HFFc6 (cell line): ENCODE measurements at places on chromosomes 7 and 10. TPM values are rescaled to one million over a fixed set of nuclear protein-coding genes. Genes with fewer than 3 reads are reported as not detected.

The SLC39A12 gene
- not detected in 3 replicates for total RNA-seq

DNA sequence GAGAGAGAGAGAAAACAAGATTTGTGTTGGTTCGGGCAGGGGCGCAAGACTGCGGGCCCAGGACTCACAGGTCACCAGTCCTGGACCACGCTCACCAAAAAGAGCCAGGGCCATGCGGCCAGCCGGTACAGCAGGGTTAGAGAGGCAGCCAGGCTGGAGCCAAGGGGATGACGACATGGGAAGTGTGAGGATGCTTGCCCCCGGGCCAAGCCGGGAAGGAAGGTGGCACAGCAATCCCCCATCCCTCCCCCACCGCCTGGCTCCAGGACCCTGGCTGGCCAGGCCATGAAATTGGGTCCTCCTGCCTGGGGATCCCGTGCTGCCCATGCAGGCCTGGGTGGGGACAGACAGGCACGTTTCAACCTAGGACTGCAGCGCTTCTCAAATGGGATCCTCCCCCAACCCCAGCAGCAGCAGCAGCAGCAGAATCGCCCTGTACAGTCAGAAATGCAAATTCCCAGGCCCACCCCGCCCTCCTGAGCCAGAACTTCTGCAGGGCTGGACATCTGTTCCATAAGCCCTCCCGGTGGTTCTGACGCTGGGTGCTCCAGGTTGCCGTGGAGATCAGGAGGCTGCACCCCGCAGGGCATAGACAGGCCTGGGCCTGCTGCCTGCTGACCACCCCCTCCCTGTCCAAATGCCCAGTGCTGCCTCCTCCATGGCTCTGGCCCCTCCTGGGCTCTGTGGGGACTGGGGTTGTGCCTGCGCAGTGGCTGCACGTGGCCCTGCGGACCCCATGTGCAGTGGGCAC, 35.0 kb downstream of the YKT6 start:
- H3K36me3 ChIP-seq: no peaks in the 10 kb centered on the region
- peaks cover 24% of the 10 kb centered on the region for H3K27me3 ChIP-seq
- no peak overlapping the region for H3K27ac ChIP-seq
- H3K4me3 ChIP-seq: no peak overlapping the region
- no peaks in the 10 kb centered on the region for H3K4me1 ChIP-seq
- no peak for DNase-seq

GRCh38 chr7:28435732-28436378, 23.5 kb downstream of the CREB5 start:
- H3K27ac ChIP-seq: no peak overlapping the region
- no peak for DNase-seq
- peaks cover 8% of the 10 kb centered on the region; the same call in 1 of the 2 replicates for H3K27me3 ChIP-seq
- no peaks in the 10 kb centered on the region for H3K4me1 ChIP-seq

The THAP5 gene
- total RNA-seq: 21.6 to 23.1 TPM (median 23.0 TPM) in 3 replicates

DNA sequence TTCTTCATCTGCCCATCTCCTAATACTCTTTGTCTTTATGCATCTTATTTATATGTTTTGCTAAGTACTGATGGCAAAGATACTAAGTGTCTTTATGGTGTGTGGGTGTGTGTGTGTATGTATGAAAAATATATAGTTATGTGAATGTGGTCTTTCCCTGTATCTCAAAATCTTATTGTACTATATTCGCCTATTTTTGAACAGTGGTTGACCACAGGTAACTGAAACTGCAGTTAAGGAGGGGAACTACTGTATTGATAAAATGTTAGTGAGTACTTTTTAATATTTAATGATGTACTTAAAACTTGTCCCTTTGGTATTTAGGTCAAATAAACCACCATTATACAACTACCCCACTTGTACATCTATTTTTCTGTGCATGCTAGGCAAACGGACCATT, 85.9 kb downstream of the ADD3 start:
- H3K4me3 ChIP-seq: no peak overlapping the region
- H3K27me3 ChIP-seq: no peaks in the 10 kb centered on the region
- H3K36me3 ChIP-seq: 0 out of 2 replicates have a peak, but pooled peaks cover 7% of the 10 kb centered on the region
- no peak for DNase-seq
- H3K27ac ChIP-seq: no peak overlapping the region

GRCh38 chr7:28479507-28479947, 67.2 kb downstream of the CREB5 start:
- no peaks in the 10 kb centered on the region for H3K36me3 ChIP-seq
- peaks cover 8% of the 10 kb centered on the region; the same call in 1 of the 2 replicates for H3K27me3 ChIP-seq
- no peak for DNase-seq
- no peak overlapping the region for H3K27ac ChIP-seq

GRCh38 chr7:157488281-157488680, 151.5 kb downstream of the DNAJB6 start:
- no peak for DNase-seq
- peaks cover 7% of the 10 kb centered on the region for H3K27me3 ChIP-seq
- H3K4me1 ChIP-seq: peaks cover 8% of the 10 kb centered on the region; the same call in 1 of the 2 replicates
- H3K27ac ChIP-seq: no peak overlapping the region
- H3K4me3 ChIP-seq: no peak overlapping the region

The SPDYE18 gene
- not detected in 3 replicates for total RNA-seq

DNA sequence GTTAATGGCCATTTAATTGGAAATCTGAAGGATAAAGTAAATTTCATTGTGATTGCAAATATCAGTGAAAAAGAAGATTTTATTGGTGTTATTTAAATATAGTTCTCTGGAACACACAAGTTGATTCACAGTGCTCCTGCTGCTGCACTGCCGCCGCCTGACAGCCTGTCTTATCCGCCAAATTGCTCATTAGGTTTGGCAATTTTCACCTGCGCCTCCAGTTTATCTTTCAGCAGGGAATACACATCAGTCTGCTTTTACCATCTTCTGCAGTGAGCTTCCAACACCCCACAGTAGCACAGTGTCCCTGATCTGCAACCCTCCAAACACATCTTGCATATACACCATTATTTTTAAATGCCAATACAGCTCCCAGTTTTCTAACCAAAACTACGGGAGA, 308.3 kb downstream of the PARD3 start:
- H3K4me1 ChIP-seq: peaks cover 10% of the 10 kb centered on the region
- no peaks in the 10 kb centered on the region; the same call in 1 of the 2 replicates for H3K27me3 ChIP-seq
- H3K27ac ChIP-seq: no peak overlapping the region
- H3K36me3 ChIP-seq: 0 out of 2 replicates have a peak, but pooled peaks cover 3% of the 10 kb centered on the region

The TMEM236 gene
- 0.08 to 0.15 TPM (median 0.09 TPM) in 3 replicates for total RNA-seq

DNA sequence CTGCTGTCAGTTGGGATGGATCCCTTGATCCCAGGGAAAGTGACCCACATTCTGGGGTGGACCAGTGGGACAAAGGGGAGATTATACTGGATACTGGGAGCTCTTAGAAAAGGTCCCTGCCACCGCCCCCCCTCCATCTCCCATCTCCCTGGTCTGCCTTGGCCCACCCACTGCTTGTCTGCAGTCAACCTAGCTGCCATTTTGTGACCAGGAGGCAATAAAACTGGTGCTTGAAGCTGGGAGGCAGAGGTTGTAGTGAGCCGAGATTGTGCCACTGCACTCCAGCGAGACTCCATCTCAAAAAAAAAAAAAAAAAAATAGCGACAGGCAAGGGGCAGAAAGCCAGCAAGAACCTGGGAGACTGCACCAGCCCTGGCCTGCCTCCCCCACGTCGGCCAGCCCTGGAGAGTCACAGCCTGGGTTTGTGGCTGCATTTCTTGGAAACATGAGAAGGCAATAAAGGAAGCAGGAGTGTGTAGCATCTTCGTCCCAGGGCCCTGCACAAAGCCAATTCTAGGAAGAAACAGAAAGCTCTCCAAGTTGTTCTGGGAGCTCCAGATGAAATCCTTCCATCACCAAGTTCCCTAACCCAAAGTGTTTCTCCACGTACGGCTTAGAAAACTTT, 4.7 kb upstream of the ARPC1B start:
- H3K27ac ChIP-seq: peak overlapping the region; percentile 31; the same call in 1 of the 2 replicates
- DNase-seq: no peak
- peaks cover 17% of the 10 kb centered on the region for H3K4me1 ChIP-seq
- H3K27me3 ChIP-seq: peaks cover 3% of the 10 kb centered on the region; the same call in 1 of the 2 replicates

DNA sequence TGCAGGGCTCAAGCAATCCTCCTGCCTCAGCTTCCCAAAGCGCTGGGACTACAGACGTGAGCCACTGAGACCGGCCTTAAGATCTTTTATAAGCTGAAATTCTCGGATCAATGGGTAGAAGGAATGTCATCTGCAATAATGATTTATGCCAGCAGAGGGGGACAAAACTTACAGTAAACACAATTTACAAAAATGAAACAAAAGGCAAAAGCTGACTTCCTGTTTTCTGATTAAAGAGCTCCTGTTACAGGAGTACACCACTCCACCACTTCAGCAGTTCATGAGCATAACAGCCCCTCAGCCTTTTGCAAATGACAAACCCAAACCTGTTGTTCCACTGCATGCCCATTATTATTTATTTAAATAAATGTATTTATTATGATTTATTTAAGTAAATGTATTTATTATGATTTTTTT, 88.5 kb upstream of the ATP6V0A4 start:
- peaks cover 28% of the 10 kb centered on the region for H3K4me1 ChIP-seq
- peak; percentile 66 for DNase-seq
- H3K36me3 ChIP-seq: no peaks in the 10 kb centered on the region
- H3K27me3 ChIP-seq: no peaks in the 10 kb centered on the region
- H3K4me3 ChIP-seq: peak overlapping the region; percentile 26; the same call in 1 of the 2 replicates

DNA sequence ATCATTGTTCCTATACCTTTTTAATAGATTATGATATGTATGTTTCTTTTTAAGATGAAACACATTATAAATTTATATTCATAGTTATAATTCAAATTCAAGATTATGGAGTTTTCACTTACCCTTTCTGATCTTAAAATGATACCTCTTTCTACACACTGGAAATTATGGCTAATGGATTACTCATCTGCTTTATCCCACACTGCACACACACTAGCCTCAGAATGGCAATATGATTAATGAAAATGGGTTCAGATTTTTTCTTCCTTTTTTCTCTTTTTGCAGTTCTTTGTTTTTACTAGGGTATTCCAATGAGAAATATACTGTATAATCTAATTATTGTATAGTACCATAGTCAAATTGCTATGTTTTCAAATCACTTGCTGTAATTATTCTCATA, 82.3 kb upstream of the FZD1 start:
- peaks cover 59% of the 10 kb centered on the region for H3K4me1 ChIP-seq
- H3K4me3 ChIP-seq: no peak overlapping the region
- DNase-seq: no peak
- peaks cover 17% of the 10 kb centered on the region for H3K36me3 ChIP-seq
- H3K27me3 ChIP-seq: peaks cover 1% of the 10 kb centered on the region; the same call in 1 of the 2 replicates
- peak overlapping the region; percentile 60 for H3K27ac ChIP-seq

GRCh38 chr7:2009541-2010001, 223.2 kb downstream of the MAD1L1 start:
- H3K4me1 ChIP-seq: peaks cover 9% of the 10 kb centered on the region
- H3K27ac ChIP-seq: no peak overlapping the region
- H3K36me3 ChIP-seq: no peaks in the 10 kb centered on the region
- H3K27me3 ChIP-seq: no peaks in the 10 kb centered on the region; the same call in 1 of the 2 replicates

- peaks cover 12% of the 10 kb centered on the region; the same call in 1 of the 2 replicates for H3K36me3 ChIP-seq
- peaks cover 11% of the 10 kb centered on the region for H3K4me1 ChIP-seq
- no peak for DNase-seq
- no peak overlapping the region for H3K27ac ChIP-seq
Observed at GRCh38 chr7:27868131-27868550, 128.2 kb downstream of the TAX1BP1 start.

DNA sequence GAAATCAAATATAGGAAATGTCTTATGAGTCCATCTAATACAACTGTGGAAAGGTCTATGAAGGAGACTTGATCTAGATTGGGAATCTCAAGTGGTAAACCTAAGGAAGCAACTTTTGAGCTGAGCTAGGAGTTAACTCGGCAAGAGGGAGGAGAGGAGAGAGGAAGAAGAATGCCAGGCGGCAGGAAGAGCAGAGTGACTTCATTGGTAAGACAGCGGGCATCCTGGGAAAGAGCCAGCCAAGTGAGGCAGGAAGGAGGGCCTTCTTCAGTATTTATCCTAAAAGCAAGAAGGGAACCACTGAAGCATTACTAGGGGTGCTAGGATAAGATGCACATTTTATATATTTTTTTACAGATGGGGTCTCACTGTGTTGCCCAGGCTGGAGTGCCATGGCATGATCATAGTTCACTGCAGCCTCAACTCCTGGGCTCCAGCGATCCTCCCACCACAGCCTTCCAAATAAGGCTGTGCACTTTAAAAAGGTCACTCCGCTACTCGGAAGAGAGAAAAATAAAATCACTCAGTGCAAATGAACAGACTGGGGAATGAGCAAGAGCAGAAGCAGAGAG, 2.0 kb downstream of the BCL7B start:
- peak overlapping the region; percentile 96 for H3K4me3 ChIP-seq
- H3K4me1 ChIP-seq: peaks cover 37% of the 10 kb centered on the region
- no peaks in the 10 kb centered on the region for H3K27me3 ChIP-seq

DNA sequence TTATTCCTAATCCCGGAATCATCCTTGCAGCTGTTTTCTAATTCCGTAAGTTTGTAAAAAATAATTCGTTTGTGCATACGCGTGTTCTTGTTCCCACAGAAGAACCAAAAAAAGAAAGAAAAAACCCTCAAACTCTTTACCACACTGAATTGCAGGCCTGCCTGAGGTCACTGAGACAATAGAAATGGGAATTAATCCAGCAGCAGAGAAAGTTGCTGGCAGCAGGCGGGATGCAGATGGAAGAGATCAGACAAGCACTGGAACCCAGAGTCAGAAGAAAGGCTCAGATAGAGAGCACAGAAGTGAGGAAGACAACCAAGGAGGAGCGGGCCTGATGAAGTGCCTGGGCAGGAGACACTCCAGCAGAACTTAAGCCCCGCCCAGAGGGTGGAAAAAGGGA, 141.5 kb upstream of the VWC2 start:
- H3K36me3 ChIP-seq: 0 out of 2 replicates have a peak, but pooled peaks cover 4% of the 10 kb centered on the region
- no peaks in the 10 kb centered on the region for H3K4me1 ChIP-seq
- no peak overlapping the region for H3K27ac ChIP-seq
- no peaks in the 10 kb centered on the region for H3K27me3 ChIP-seq
- DNase-seq: no peak

The GRID2IP gene
- total RNA-seq: not detected in 3 replicates

- H3K27ac ChIP-seq: no peak overlapping the region
- no peak for DNase-seq
- no peak overlapping the region for H3K4me3 ChIP-seq
- peaks cover 5% of the 10 kb centered on the region; the same call in 1 of the 2 replicates for H3K36me3 ChIP-seq
- H3K4me1 ChIP-seq: peaks cover 65% of the 10 kb centered on the region
- peaks cover 3% of the 10 kb centered on the region; the same call in 1 of the 2 replicates for H3K27me3 ChIP-seq
Observed at GRCh38 chr10:24683554-24683953, 40.1 kb downstream of the ARHGAP21 start.

The HOXA5 gene
- 2.2 to 3.8 TPM (median 3.2 TPM) in 3 replicates for total RNA-seq

GRCh38 chr10:10821926-10822325, 195.7 kb upstream of the CELF2 start:
- no peak overlapping the region; the same call in 1 of the 2 replicates for H3K27ac ChIP-seq
- peaks cover 2% of the 10 kb centered on the region; the same call in 1 of the 2 replicates for H3K27me3 ChIP-seq
- H3K4me1 ChIP-seq: peaks cover 72% of the 10 kb centered on the region
- DNase-seq: no peak
- no peak overlapping the region for H3K4me3 ChIP-seq
